ENCODE measurements at places on chromosomes 2 and 18. TPM values are rescaled to one million over a fixed set of nuclear protein-coding genes. Genes with fewer than 3 reads are reported as not detected.
A peak's percentile ranks its signal among the peaks of the same experiment; 100 is the strongest.

GRCh38 chr2:202858601-202859000 lies 13.0 kb downstream of the ICA1L start:
- no peaks in the 10 kb centered on the region for H3K4me1 ChIP-seq
- DNase-seq: no peak
- no peaks in the 10 kb centered on the region for H3K36me3 ChIP-seq

DNA sequence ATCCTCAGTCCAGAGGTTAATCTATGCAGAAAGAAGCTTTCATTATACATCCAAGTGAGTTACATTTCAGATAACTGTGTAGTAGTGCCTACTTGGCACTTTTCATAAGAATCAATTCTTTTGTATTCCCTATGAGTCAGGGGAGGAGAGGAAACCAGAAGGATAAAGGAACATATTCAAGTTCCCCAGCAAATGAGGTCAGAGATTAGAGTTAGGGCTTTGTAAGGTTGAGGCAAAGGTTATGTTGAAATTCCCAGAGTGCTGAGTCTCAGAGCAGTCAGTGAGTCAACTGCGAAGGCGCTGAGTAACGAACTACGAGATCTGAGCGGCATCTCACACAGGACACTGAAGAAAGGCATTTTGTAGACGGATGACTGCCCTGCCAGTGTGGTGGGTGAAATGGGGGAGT lies 25.1 kb upstream of the ME2 start:
- no peak overlapping the region for H3K4me3 ChIP-seq

GRCh38 chr18:31549416-31549815 lies 42.3 kb upstream of the TTR start:
- no peak for DNase-seq
- H3K36me3 ChIP-seq: no peaks in the 10 kb centered on the region
- H3K27me3 ChIP-seq: no peaks in the 10 kb centered on the region
- H3K4me3 ChIP-seq: no peak overlapping the region
- no peaks in the 10 kb centered on the region for H3K4me1 ChIP-seq

DNA sequence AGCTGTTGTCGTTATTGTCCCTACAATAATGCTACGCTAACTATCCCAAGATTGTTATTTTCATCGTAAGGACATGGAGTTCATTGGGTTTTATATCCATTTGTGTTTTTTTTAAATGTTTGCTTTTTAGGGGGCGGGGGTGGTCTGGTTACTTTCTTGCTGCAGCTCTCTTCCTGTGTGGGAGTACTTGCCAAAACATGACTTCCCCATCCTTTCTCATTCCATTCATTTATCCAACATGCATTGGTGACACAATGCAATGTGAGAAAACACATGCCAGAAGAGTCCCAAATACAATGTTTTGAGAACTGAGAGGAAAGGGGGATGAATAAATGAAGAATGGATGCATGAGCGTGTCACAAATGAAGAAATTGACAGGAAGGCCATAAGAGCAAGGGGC lies 55.9 kb downstream of the E2F6 start:
- H3K4me3 ChIP-seq: no peak overlapping the region
- H3K27me3 ChIP-seq: no peaks in the 10 kb centered on the region
- H3K36me3 ChIP-seq: no peaks in the 10 kb centered on the region
- no peak overlapping the region for H3K27ac ChIP-seq
- no peaks in the 10 kb centered on the region for H3K4me1 ChIP-seq

DNA sequence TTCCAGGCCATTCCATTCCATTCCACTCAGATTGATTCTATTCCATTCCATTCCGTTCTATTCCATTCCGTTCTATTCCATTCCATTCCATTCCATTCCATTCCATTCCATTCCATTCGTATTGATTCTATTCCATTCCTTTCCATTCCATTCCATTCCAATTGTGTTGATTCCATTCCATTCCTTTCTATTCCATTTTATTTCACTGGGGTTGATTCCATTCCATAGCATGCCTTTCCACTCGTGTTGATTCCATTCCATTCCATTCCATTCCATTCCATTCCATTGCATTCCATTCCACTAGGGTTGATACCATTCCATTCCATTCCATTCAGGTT lies 1142.3 kb downstream of the RPIA start:
- H3K4me1 ChIP-seq: no peaks in the 10 kb centered on the region
- H3K27me3 ChIP-seq: no peaks in the 10 kb centered on the region
- DNase-seq: no peak
- H3K4me3 ChIP-seq: no peak overlapping the region

DNA sequence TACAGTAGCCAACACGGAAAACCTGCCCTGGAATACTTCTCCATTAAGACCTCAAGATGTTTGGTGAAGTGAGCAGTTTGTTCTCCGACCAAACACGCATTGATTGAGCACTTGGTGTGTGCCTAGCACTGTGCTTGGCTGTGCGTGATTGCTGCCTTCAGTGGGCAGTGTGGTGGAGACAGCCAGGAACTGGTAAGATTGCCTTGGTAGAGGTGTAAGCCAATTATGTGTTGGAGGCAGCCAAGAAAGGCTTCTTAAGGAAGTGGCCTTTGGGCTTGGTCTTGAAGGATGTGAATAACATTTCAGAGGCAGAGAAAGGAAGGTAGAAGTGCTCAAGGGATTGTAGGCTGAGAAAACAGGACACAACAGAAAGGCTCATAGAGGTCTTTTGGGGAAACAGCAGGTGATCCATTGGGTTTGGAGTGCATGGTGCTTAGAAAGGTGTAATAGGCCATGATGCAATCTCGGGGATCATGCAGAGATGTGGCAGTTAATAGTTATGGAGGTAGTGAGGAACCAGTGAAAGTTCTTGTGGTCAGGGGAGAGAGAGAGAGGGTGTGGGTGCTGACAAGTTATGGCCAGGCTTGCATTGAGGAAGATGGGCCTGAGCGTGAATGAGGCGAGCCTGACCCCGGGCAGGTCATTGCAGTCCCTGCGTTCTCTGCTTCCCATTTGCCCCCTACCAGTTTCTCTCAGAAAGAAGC lies 6.3 kb downstream of the B3GNT2 start:
- H3K4me1 ChIP-seq: peaks cover 43% of the 10 kb centered on the region
- no peak for DNase-seq
- H3K27me3 ChIP-seq: no peaks in the 10 kb centered on the region
- H3K27ac ChIP-seq: peak overlapping the region; percentile 4
- H3K36me3 ChIP-seq: no peaks in the 10 kb centered on the region

GRCh38 chr2:102436323-102436722 lies 13.4 kb downstream of the IL18RAP start:
- no peak overlapping the region for H3K4me3 ChIP-seq
- no peaks in the 10 kb centered on the region for H3K27me3 ChIP-seq
- no peak overlapping the region for H3K27ac ChIP-seq
- H3K36me3 ChIP-seq: no peaks in the 10 kb centered on the region
- no peak for DNase-seq

DNA sequence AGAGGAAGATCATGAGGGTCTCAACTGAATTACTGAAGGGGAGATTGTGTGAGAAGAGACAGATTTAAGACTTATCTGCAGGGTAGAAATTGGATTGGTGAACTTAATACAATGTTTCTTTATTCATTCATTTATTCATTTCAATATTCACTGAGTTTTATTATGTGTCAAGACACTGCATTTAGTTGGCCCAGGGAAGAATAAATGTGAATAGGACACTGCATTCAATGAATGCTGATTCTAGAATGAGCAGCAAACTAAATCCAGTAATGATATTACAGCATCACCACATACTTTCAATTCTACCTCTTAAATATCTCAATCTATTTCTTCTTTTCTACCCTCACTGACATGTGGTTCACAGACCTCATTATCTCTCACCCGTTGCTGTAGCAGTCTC lies 149.0 kb upstream of the TACR1 start:
- no peak overlapping the region for H3K27ac ChIP-seq
- H3K27me3 ChIP-seq: no peaks in the 10 kb centered on the region
- no peak overlapping the region for H3K4me3 ChIP-seq
- no peaks in the 10 kb centered on the region for H3K36me3 ChIP-seq
- DNase-seq: no peak
- H3K4me1 ChIP-seq: no peaks in the 10 kb centered on the region

DNA sequence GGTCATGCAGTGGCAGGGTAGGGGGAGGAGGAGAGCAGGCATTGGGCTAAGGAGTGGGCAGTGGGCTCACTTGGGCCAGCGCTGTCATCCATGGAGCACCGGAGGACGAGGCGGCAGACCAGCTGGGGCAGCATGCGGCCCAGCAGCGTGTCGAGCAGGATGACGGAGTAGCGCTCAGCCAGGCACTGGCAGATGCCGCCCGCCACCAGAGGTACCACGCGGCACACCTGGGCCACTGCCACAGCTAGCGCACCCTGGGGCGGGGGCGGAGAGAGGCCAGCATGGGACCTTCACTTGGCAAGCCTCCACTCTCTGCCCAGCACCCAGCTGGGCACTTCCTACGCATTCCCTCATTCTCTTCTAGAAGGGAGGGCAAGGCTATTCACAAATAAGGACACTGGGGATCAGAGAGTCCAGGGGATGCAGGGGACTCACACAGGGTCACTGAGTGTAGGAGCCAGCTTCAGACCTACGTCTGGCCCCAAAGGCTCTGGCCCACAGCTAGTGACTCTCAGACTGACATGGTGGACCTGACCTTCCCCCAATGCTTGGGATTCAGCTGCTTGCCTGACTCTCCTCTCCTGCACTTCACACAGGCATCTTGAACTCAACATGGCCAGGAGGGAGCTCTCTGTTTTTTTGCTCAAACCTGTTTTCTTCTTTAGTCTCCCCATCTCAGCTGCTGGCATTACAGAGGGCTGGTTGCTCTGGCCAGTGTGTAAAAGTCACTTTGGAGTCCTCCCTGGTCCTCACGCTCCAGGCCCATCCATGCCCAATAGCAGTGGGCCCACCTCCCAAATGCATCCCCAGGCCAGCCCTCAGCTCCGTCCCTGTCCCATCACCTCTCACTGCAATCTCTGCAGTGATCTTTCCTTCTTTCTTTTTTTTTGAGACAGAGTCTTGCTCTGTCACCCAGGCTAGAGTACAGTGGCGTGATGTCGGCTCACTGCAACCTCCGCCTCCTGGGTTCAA lies 4.1 kb downstream of the SFTPB start:
- no peak for DNase-seq
- peaks cover 3% of the 10 kb centered on the region for H3K4me1 ChIP-seq
- no peak overlapping the region for H3K4me3 ChIP-seq

DNA sequence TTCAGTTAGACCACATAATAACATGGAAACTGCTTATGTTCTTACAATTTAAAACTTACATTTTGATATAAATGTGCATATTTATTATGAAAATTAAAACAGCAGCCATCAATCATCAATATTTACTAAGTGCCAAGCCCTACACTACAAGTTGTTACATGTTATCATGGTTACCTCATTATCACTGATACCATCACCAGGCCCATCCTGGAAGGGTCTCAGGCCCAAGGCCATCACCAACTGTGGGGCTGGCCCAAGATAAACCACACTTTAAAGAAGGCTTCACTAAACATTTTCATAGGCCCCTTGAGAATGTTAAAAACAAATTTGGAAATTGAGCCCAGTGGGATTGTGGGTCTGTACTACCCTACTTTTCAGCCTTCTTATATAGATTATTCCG lies 6.4 kb downstream of the ITSN2 start:
- peaks cover 30% of the 10 kb centered on the region for H3K4me1 ChIP-seq
- no peak for DNase-seq
- H3K36me3 ChIP-seq: no peaks in the 10 kb centered on the region
- no peak overlapping the region for H3K27ac ChIP-seq
- no peaks in the 10 kb centered on the region for H3K27me3 ChIP-seq

DNA sequence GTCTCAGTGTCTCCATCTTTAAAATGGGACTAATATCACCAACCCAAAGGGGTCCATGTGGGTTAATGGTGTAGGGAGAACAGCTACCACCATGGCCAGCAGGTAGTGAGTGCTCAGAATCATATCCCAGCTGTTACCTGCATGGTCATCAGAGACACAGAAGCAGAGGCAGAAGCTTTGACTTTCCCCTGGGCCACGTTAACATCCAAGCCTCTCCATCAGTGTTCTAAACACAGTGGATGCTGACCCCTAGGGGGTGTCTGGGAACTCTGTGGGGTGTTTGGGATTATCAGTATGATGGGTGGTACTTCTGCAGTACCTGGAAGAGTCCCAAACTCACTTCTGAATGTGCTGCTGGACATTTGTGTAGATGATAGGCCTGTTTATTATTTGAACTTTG lies 93.6 kb downstream of the GYPC start:
- peaks cover 3% of the 10 kb centered on the region for H3K4me1 ChIP-seq
- no peaks in the 10 kb centered on the region for H3K36me3 ChIP-seq
- no peaks in the 10 kb centered on the region for H3K27me3 ChIP-seq
- no peak overlapping the region for H3K4me3 ChIP-seq
- no peak overlapping the region for H3K27ac ChIP-seq

DNA sequence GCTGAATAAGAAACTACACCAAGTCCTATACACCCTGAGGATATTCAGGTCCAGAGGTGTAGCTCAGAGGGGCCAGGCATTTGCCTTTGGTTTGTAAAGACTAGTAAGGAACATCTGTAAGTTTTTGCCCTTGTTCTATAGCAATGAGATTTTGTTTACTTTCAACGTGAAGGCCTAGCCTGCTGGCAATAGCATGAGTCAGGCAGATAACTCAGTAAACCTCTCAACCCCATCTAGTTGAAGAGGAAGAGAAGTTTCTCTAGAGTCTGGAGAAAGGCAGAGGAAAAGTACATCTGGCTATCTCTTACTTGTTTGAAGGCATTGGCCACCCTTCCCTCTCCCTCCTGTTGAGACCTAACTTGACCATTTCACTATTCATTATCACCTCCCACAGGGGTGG lies 70.3 kb upstream of the ZNF521 start:
- no peak overlapping the region for H3K27ac ChIP-seq
- H3K4me1 ChIP-seq: no peaks in the 10 kb centered on the region
- no peak for DNase-seq
- H3K36me3 ChIP-seq: no peaks in the 10 kb centered on the region
- no peak overlapping the region for H3K4me3 ChIP-seq
- no peaks in the 10 kb centered on the region for H3K27me3 ChIP-seq

- H3K27me3 ChIP-seq: no peaks in the 10 kb centered on the region
- no peak overlapping the region for H3K4me3 ChIP-seq
- H3K36me3 ChIP-seq: peaks cover 4% of the 10 kb centered on the region
- no peak for DNase-seq
These were observed 83.8 kb downstream of the STRN start for GRCh38 chr2:36882532-36882931.

Gene FSHR
- total RNA-seq: not detected

Gene RNF125
- total RNA-seq: 70.1 TPM

Gene ZNF519
- 12.1 TPM for total RNA-seq

Gene RBKS
- total RNA-seq: 6.7 TPM

Gene NEU4
- total RNA-seq: not detected

Gene STPG4
- total RNA-seq: not detected

Gene RAB27B
- 2.6 TPM for total RNA-seq

Gene HOXD8
- not detected for total RNA-seq

Gene EMX1
- total RNA-seq: not detected

Gene RPL37A
- total RNA-seq: 3,589 TPM
